Effector CD8-positive, alpha-beta T cell (primary cell): ENCODE measurements at places on chromosomes 4 and X.

GRCh38 chr4:175637762-175638161, 174.3 kb downstream of the GPM6A start:
- DNase-seq: no peak

DNA sequence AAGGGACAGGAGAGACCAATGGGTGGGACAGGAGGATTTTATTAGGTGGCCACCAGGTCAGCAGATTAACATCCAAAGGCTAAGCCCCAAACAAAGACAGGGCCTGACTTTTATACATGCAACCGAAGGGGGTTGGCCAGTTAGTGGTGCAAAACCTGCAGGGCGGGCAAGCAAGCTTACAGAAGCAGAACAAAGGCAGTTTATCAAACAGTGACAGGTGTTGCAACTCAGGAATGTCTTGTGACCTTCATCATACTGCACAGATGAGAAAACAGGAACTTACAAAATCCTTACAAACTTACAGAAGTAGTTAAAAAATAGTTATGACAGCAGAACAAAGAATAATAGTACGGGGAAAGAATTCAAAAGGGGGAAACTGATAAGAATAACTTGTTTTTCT, 708.1 kb downstream of the GLUD2 start:
- no peak for DNase-seq

DNA sequence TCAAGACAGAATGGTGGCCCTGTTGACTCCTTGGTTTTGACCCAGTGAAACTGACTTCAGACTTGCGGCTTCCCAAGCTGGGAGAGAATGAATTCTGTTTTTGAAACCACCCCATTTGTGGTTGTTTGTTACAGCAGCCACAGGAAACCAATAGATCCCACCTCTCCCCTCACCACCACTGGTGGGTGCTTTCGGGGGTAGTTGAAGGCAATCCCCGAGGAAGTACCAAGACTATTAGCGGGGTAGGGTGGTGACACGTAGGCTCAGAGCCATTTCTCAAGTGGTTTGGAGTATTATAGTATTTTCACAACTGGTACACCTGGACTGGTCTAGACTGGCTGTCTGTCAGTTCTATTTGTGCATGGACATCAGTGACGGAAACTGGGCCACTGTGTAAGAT, 189.1 kb upstream of the RBPJ start:
- no peak for DNase-seq

- DNase-seq: no peak
These were observed 16.8 kb downstream of the CD38 start for GRCh38 chr4:15794905-15795304.

DNA sequence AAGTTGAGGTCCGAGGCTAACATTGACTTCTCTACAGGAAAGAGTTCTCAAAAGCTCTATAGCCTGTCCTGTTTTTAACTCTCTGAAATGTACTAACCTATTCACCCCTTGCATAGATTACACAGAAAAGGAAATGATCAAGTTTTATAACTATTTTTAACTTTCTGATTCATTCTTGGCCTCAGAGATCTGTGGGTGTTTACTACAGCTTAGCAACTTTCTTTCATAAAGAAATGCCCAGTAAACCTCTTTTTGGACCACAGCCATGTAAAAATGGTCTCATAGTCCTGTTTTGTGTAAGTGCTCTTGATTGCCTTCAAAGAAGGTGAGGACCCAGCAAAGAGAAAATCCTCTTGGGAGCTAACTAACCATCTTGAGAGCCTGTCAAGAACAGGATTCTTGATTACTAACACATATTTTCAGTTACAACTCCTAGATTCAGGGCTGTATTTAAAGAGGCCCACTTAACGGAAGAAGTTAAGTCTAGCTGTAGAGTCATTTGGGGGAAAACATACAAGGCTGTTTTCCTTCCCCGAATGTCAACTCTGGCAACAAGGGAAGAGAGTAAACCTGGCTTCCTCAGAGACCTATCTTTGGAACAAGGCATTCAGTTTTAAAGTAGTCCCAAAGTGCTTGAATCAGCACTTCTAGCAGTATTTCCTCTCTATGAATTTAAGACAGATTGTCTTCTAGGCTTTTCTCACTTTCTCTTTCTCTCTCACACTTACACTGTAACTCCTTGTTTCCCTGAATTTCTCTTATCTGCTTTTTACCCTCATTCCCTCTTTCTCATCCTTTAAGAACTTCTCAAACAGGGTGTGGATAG, 78.2 kb downstream of the IL21 start:
- DNase-seq: no peak

DNA sequence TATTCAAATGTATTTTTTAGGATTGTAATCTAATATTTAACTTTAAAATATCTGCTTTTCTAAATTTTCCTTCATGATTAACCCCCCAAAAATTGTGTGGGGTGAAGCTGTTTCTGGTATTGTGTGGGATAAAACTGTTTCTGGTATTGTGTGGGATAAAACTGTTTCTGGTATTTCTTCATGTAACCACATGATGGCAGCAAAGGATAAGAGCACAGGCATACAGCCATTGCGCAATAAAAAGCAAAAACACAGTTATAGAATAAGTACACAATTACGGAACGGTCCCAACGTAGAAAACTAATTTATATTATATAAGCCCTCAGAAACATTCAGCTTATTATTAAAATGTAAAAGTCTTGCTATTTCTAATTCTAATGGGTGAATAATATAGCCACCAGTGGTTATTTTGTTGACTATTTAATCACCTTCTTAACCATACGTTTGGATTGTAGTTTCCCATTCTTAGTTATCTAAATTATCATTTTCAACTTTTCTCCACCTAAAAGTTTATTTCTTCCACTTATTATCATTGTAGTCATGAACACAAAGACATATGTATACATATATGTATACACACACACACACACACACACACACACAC, 333.9 kb upstream of the FSTL5 start:
- no peak for DNase-seq

DNA sequence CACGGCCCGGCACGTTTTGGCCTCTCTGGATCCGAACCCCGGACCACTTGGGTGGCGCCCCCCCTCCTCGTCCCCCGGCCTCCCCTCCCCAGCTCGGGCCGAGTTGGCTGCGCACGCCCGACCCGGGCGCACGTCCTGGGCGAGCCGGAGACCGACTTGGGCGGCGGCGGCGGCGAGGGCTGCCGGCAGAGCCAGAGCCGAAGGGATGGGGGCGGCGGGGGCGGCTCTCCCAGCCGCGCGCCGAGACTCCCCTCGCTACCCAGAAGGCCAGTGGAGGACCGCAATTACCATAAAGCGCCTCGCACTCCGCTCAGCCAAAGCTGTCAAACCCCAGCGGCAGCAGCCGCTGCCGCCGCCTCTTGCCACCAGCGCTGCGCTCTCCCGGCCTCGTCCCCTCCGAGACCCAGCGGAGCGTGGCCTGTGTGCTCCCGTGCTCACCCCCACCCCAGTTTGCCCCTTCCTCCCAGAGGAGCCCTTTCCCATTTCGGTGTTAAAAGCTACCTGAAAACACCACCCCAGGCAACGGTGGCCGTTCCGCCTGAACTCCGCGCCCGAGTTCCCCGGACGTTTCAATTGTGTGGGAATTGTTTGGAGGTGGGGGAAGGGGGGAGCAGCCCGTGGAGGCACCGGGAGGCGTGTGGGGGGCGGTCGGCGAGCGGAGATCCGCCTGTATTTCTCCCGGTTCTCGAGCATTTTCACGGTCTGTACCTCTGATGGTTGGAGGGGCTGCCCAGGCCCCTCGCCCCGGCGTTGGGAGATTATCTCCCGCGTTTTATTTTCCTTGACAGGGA, 701 bp upstream of the BCOR start:
- peak; percentile 40 for DNase-seq

DNA sequence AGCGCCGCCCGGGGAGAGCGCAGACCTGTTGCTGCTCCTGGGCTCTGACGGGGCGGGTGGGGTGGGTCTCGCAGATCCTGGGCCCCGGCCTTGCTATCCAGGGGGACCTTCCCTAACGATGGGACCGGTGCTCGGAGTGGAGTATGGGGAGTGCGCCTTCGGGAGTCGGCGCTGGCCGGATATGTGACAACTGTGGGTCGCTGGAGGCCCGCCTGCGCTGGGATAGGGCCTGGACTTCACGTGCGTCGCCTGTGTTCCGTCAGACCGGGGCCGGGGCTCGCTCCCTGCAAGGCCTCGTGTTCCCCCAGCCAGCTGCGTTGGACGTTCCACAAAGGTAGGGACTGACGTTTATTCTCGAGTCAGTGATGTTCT, 1.3 kb downstream of the TBL1X start:
- peak; percentile 2 for DNase-seq

DNA sequence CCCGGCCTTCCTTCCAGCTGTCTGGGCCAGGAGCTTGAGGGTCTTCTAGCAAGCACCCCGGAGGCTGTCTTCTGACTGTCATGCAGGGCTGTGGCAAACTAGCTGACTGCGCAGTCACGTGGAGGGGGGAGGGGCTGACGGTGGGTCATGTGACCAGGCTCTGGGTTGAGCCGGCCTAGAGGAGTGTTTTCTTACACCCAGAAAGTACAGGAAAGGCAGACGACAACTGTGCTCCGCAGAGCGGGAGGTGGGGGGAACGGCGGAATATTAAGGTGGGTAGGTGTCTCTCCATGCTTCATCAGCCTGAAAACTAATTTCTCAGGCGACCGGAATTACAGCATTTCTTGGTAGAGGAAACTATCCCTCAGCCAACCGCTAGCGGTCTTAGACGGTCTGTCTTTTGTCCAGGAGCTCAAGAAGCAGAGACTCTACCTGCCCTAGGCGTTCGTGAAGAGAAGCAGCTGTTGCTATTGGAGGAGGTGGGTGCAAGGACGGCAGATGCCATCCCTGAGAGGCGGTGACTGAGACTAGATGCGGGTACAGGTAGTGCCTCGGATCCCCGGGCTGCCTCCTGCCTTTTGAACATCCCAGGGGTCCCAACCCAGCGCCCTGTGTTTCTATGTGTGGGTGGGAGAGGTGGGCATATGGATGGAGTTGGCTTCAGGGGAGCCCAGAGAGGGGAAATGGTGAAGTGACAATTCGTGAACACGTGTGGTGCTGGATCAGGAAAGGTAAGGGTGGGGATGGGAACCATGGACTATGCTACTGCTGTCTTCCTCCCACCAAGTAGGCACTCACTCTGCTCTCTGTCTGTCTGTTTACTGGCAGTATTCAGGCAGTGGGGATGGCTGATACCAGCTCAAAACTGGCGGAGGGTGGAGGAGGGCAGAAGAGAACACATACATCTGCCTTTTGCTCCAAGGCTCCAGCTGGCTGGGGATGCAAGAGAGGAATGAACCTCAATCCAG, 8.8 kb downstream of the GPRASP1 start:
- DNase-seq: peak; percentile 66

GRCh38 chr4:61521451-61521850, 321.3 kb downstream of the ADGRL3 start:
- no peak for DNase-seq

GRCh38 chr4:47374477-47374876, 89.0 kb downstream of the COMMD8 start:
- no peak for DNase-seq

- no peak for DNase-seq
These were observed 17.0 kb downstream of the PRKG2 start for GRCh38 chr4:81197864-81198524.

- DNase-seq: no peak
These were observed 297.2 kb downstream of the IQCM start for GRCh38 chr4:149518471-149518870.

DNA sequence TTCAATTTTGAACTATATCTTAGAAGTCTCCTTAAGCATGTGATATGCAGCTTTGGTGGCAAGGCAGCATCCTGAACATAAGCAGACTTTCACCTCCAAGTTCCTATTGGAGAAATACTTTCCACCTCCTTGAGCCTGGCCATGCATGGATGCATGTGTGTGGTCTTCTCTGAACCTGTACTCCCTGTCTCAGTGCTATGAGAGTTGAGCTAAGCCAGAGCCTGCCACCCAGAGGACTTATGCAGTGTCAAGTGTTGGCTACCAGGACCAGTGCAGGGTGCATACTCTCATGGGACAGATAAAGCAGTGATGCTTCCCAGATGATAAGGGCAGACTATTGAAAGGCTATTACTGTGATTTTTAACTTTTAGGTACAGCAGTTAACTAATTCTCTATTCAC, 105.6 kb downstream of the TSPAN7 start:
- DNase-seq: no peak

- no peak for DNase-seq
These were observed 233.6 kb downstream of the TRIML1 start for GRCh38 chr4:188372829-188373228.

DNA sequence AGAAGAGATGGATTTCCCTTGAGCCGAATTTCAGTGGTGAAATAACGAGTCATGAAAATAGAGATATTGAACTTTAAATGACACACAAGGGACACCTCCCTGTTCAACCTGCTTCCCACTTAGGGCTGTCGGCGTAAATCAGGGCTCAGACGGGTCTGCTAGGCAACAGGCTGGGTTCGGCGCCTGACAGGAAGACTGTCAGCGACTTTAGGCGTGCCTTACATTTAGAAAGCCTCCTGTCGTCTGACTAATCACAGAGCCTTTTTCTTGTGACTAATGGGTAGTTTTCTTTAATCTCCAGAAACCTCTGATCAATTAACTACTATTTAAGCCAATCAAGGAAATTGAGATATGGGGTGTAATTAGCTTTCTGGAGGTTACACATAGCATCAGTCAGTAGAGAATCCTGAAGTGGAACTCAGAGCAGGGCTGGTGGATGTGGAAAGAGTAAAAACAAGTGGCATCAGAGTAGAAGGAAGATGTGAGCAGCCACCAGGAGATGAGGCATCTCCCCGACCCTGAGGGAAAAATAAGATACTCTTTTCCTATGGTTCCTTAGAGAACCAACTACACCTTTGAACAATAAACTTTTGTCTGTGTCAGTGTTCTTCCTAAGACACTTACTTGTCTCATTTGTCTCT, 86.2 kb upstream of the HS3ST1 start:
- DNase-seq: no peak

DNA sequence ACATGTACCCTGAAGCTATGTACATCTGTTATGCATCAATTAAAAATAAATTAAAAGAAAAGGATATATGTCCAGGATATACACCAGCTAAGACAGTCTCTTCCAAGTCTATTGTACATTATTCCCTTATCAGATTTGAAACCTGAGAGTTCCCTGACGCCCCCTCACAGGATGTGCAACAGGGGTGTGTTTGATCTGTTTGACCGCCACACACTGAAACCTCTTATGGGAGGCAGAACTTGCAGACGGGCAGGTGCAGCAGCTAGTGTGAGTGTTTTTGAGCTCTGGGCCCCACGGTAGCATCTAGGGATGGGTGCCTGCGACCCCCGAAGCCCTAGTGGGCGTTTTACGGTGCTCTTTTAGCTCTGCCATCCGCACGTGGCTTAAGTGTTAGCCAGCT, 4.7 kb downstream of the XG start:
- no peak for DNase-seq

- DNase-seq: no peak
These were observed 16.4 kb upstream of the EIF4E start for GRCh38 chr4:98945297-98945850.

GRCh38 chr4:7585768-7586167, 151.0 kb upstream of the PSAPL1 start:
- DNase-seq: no peak

GRCh38 chr4:158538911-158539310, 17.2 kb downstream of the RXFP1 start:
- DNase-seq: no peak

DNA sequence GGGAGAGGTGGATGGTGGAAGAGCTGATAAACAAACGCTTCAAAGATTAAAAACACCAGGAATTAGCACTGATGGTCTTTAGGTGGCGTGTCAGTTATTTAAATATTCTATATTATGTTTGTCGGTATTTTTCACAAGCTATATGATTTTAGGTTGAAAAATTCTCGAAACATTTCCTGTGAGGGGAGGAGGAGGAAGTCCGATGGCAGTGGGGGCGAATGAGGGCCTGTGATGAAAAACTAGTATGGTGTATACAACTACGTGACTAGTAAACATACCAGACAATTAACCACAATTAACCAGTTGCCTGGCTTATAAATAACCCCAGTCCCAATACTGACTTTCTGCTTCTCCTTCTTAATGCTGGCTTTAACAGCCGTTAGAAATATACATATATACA, 595 bp upstream of the NAP1L2 start:
- no peak for DNase-seq
